Hair follicular keratinocyte (primary cell): ENCODE measurements at places on chromosomes 16 and 17. TPM values are rescaled to one million over a fixed set of nuclear protein-coding genes. Genes with fewer than 3 reads are reported as not detected.

Gene ZNF646
- total RNA-seq, result 7.3 and 11.6 TPM in 2 replicates

Gene TLCD2
- 0.99 and 1.2 TPM in 2 replicates for total RNA-seq

Gene TMC7
- total RNA-seq, result 3.4 and 8.0 TPM in 2 replicates

Gene FOXJ1
- total RNA-seq, result 0.23 TPM in 1 of 2 replicates, not detected in the other

Gene NEUROD2
- not detected in 2 replicates for total RNA-seq

Gene CRISPLD2
- 0.70 and 1.1 TPM in 2 replicates for total RNA-seq

Gene CES3
- 0.78 and 0.99 TPM in 2 replicates for total RNA-seq

Gene PRAC2
- total RNA-seq, result not detected in 2 replicates

Gene PRSS36
- 0.16 and 0.19 TPM in 2 replicates for total RNA-seq

Gene OR4D1
- not detected in 2 replicates for total RNA-seq

Gene NTN1
- 0.72 and 2.4 TPM in 2 replicates for total RNA-seq

Gene LPO
- not detected in 2 replicates for total RNA-seq

Gene TNFRSF17
- not detected in 2 replicates for total RNA-seq

Gene RPA1
- 20.1 and 27.5 TPM in 2 replicates for total RNA-seq

Gene PIK3R5
- total RNA-seq, result 0.23 and 0.38 TPM in 2 replicates

Gene TEDC2
- total RNA-seq, result 5.6 and 14.3 TPM in 2 replicates

Gene NOTUM
- not detected in 2 replicates for total RNA-seq

Gene TP53TG3C
- total RNA-seq, result not detected in 2 replicates

Gene OR1A1
- total RNA-seq, result not detected in 2 replicates

Gene CSH2
- total RNA-seq, result not detected in 2 replicates

Gene LITAFD
- total RNA-seq, result not detected in 2 replicates

Gene SLC35G6
- not detected in 2 replicates for total RNA-seq

Gene TMEM238L
- not detected in 2 replicates for total RNA-seq

Gene RNF43
- total RNA-seq, result 10.1 and 11.5 TPM in 2 replicates

Gene WNK4
- 2.1 and 6.2 TPM in 2 replicates for total RNA-seq

Gene CMTR2
- total RNA-seq, result 21.8 and 27.5 TPM in 2 replicates

Gene DNAAF1
- not detected in 2 replicates for total RNA-seq

Gene TOX3
- not detected in 2 replicates for total RNA-seq

Gene WBP2
- total RNA-seq, result 43.7 and 62.4 TPM in 2 replicates

Gene CAMKK1
- total RNA-seq, result 1.5 and 2.4 TPM in 2 replicates

Gene TBC1D3H
- not detected in 2 replicates for total RNA-seq

Gene RNF222
- total RNA-seq, result 0.04 and 0.70 TPM in 2 replicates

Gene TPSG1
- total RNA-seq, result not detected in 2 replicates

Gene KCNH6
- not detected in 2 replicates for total RNA-seq

Gene RCVRN
- total RNA-seq, result not detected in 2 replicates

Gene SLC16A13
- 4.0 and 4.1 TPM in 2 replicates for total RNA-seq

Gene AATK
- 0.27 and 0.62 TPM in 2 replicates for total RNA-seq

Gene SCNN1G
- total RNA-seq, result 0.04 and 0.08 TPM in 2 replicates

Gene TBC1D3I
- total RNA-seq, result 0.08 TPM in 1 of 2 replicates, not detected in the other

Gene MSLN
- total RNA-seq, result 0.78 and 3.8 TPM in 2 replicates

Gene SHMT1
- 17.9 and 47.7 TPM in 2 replicates for total RNA-seq

Gene CCL11
- total RNA-seq, result not detected in 2 replicates

Gene CALB2
- total RNA-seq, result not detected in 2 replicates

Gene PHAF1
- 8.4 and 12.8 TPM in 2 replicates for total RNA-seq

Gene KRTAP2-1
- total RNA-seq, result not detected in 2 replicates

Gene RAB26
- not detected in 2 replicates for total RNA-seq

Gene GAS7
- total RNA-seq, result not detected in 2 replicates

Gene NPB
- 3.4 and 3.6 TPM in 2 replicates for total RNA-seq

Gene CPHXL2
- total RNA-seq, result not detected in 2 replicates
